ENCODE measurements at places on chromosomes 11 and 22.

- DNase-seq, result no peak
Measured at GRCh38 chr22:28629420-28630176, 50.0 kb downstream of the TTC28 start.

GRCh38 chr11:130262424-130262823, 52.3 kb downstream of the ZBTB44 start:
- DNase-seq, result no peak

DNA sequence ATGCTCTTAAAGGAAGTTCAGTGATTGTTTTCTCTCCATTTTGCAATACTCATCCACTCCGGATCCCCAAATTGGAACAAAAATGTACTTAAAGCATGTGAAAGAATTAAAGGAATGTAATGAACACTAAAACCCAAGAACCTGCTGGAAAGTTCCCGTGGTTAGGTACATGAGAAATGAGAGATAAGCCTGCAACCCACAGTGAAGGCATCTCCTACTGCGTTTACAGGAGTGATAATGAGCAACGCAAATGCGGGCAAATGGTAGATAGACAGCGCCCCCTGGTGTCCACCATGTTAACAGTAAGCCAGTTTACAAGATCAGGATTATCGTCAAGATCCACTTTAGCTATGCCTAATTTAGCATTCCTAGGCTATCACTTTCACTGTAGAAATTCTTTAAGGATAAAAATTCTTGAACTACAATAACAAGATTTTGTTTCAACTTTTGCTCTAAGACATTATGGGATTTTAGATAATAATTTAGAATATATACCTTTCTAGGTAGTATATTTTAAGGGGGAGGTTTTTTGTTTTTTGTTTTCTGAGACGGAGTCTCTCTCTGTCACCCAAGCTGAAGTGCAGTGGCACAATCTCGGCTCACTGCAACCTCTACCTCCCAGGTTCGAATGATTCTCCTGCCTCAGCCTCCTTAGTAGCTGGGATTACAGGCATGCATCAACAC, 29.9 kb downstream of the ALG9 start:
- DNase-seq, result peak; percentile 83

DNA sequence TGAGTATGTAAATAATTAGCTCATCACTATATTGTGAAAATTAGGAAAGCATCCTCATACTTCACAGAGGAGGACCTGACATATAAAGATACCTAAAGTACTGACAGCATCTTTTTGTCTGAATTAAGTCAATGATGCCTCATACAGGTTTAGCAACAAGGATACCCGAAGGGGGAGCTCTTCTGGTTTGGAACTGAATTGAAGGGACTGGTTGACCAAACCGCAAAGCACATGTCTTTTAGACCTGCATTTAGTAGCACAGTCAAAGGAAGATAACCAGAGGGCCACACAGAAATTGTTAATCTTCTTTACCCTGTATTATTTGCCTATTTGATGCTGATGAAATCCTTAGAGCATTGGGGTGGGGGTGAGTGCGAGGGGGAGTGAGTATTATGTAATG, 12.9 kb upstream of the WT1 start:
- DNase-seq, result no peak

- DNase-seq, result peak; percentile 69
Measured at GRCh38 chr22:23856721-23857605, 712 bp upstream of the SLC2A11 start.

DNA sequence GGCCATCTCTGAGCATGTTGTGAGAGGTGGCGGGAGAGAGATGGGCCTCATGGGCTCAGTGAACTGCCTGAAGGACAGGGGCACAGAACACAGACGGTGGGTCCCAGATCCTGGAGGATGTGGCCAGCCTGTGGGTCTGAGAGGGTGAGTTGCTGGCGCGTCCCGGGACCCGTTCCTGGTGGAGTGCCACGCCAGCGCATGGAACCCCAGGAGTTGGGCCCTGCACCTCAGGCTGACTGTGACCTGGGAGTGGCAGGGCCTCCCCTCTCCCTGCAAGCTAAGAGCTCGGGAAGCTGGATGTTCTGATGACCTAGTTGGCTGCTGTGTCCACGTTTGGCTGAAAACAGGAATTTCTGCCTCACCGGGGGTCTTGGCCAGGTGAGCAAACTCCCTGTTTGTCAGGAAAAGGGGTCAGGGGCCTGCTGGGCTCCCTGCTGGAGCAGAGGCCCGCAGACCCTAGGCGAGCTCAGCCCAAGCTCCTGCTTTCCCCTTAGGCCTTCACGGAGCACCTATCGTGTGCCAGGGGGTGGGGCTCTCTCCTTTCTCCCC, 15.0 kb downstream of the LRRC32 start:
- DNase-seq, result no peak

DNA sequence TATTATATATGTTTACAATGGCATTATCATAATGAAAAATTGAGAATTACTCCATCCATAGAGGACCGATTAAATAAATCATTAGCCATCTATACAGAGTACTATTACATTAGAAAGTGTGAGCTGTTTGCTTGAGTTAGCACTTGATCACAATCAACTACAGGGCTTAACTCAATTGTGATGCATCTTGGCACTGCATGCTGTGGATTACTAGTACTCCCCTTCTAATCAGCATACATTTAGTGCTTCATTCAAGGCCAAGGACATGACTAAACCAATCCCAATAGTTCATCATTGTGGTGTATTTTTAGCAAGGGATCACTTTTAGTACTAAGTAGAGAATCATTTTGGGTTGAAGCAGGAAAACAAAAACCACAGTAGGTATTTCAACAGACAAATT, 23.5 kb upstream of the ARHGAP42 start:
- DNase-seq, result no peak

DNA sequence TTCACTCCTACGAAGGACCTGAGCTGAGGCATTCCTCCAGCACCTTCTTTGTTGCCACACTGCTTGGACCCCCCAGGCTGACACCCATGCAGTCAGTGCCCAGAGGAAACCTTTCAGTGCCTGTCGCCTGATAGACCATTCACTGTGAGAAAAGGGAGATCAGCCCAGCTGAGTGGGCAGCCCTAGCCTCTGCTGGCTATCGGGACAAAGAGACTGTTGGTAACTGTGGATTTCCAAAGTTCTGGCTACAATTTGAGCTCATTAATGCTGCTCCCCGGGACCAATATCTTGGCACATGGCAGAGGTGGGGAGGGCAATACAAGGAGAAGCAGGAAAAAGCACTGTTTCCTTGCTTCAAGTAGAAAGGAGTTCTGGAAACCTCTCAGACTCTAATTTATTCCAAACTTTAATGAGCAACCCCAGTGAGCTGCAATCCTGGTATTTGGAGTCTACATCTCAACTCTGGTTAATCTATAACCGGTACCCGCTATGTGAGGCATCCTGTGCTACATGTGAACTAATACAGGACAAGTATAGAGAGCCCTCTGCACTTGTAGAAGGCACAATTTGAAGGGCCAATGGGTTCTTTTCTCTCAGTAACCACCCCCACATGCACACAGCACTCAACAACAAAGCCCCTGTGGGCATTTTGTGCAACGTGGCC, 200.7 kb upstream of the NCAM1 start:
- no peak for DNase-seq

- DNase-seq, result no peak
Measured at GRCh38 chr22:47810505-47811500, 1048.4 kb downstream of the TBC1D22A start.

GRCh38 chr11:8003187-8003586, 16.1 kb downstream of the EIF3F start:
- DNase-seq, result no peak
